ENCODE measurements at places on chromosomes 6 and 20.

GRCh38 chr20:39259808-39260207 is 297.7 kb downstream of the DHX35 start:
- DNase-seq: no peak

DNA sequence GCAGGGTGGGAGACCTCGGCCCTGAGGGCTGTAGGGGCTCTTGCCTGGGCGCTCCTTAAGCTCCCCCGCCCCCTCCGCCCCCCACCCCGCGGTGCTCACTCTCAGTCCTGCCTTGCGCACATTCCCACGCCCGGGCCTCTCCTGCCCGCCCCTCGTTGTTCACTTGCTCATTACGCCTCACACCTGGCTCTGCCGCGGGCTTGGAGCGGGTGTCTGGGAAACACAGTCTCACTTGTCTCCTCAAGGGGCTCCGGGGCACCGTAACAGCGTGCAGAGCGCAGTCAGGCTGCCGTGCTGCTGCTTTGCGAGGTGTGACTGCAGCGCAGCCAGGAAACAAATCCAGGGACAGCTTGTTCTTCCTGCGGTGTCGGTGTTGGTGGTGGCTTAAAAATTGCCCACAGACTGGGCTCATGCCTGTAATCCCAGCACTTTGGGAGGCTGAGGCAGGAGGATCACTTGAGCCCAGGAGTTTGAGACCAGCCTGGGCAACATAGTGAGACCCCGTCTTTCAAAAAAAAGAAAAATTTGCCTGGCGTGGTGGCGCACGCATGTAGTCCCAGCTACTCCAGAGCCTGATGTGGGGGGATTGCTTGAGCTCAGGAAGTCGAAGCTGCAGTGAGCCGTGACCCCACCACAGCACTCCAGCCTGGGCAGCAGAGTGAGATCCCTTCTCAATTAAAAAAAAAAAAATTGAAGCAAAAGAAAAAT is 4.6 kb downstream of the NPBWR2 start:
- DNase-seq: no peak

DNA sequence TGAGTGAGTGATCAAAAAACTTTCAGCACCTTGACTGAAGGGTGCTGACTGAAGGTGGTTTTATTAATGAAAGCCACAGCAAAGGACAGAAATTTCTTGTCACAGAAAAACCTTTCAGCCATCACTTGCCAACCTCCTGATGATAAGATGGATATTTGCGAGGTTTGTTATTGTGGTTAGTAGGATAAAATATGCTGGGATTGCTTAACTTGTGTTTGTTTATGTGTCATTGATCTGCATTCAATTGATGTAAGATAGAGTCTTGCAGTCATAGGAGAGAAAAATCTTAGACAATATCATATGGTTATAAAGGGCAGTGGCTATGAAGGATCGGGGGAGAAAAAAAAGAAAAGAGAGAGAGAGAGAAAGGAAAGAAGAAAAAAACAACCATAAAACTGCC is 1.2 kb downstream of the TSBP1 start:
- DNase-seq: no peak

DNA sequence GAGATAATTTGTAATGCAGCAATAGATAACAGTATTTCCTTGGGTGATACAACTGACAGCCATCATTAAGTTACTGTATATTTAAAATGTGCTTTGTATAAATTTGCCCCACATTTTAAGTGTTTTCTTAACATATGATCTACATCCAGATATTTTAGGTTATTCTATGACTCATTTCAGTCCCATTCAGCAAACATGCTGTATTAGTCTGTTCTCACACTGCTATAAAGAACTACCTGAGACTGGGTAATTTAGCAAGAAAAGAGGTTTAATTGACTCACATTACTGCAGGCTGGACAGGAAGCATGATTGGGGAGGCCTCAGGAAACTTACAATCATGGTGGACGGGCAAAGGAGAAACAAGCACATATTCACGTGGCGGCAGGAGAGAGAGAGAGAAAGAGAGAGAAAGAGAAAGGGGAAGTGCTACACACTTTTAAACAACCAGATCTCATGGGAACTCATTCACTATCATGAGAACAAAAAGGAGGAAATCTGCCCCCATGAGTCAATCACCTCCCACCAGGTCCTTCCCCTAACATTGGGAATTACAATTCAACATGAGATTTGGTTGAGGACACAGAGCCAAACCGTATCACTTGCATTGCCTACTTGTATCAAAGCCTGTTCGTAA is 9.6 kb upstream of the CHD6 start:
- DNase-seq: no peak

- no peak for DNase-seq
Measured at GRCh38 chr20:37911838-37912281, 8.9 kb downstream of the VSTM2L start.

- DNase-seq: no peak
Measured at GRCh38 chr20:63553933-63554290, at the start of gene FNDC11. Gene FNDC11, plus strand, starts transcription at chr20:63554159. Its CDS starts 1,505 bp downstream, at chr20:63555664.

DNA sequence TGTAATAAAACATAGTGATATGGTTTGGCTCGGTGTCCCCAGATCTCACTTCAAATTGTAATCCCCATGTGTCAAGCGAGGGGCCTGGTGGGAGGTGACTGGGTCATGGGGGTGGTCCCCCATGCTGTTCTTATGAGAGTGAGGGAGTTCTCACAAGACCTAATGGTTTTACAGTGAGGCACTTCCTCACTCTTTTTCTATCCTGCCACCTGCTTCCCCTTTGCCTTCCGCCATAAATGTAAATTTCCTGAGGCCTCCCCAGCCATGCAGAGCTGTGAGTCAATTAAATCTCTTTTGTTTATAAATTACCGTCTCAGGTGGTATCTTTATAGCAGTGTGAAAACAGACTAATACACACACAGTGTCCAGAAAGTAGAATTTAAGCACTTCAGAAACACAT is 78.5 kb downstream of the REPS1 start:
- no peak for DNase-seq

GRCh38 chr20:61041481-61041880 is 210.6 kb upstream of the CDH4 start:
- DNase-seq: no peak

DNA sequence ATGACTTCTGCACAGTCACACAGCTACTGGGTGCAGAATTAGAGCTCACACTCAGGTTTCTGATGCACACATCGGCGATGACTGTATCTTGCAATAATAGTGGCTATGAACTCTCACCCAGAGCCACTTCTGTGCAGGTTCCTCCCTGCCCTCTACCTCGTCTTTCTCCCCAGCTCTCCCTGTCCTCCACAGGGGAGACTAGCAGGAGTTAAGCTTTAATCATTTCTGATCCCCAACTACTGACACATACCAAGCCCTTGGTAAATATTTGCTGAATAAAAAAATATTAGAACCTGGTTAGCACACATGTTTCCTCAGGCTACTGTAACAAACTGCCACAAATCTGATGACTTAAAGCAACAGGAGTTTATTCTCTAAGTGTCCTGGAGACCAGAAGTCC is 222.7 kb upstream of the FOXA2 start:
- DNase-seq: no peak

DNA sequence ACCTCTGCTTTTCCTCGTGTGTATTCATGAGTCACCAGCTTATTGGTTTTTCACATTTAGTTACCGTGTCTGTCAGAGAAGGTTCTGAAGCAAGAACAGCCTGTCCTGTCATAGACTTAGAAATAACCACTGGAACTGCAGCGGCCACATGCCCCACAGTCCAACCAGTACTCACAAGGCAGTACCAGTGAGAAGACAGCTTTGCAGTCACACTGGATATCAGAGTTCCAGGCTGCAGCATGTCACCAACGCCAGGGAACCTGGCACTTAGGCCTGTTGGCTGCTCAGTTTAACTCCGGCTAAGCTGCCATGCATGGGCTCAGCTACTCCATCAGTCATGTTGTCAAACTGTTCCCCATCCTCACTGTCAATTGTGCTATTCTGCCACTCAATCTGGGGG is 40.1 kb downstream of the ADNP start:
- no peak for DNase-seq

DNA sequence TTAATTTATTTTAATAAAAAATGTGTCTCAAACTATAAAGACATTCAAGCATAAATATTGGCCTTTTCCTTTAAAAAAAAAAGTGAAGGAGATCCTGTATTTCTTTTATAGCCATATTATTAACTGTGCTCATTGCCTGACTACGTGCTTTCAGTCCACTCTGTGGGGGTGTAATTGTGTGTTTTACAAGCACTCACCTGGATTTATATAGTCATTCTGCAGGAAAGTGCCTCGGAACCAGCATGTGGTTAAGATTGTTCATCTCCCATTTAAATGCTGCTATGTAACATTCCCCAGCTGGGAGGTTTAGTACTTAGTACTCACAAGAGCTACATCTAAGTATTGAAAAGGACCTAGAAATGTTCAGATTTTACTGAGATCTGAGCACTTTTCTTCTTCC is 47.9 kb upstream of the SLC22A16 start:
- DNase-seq: no peak

DNA sequence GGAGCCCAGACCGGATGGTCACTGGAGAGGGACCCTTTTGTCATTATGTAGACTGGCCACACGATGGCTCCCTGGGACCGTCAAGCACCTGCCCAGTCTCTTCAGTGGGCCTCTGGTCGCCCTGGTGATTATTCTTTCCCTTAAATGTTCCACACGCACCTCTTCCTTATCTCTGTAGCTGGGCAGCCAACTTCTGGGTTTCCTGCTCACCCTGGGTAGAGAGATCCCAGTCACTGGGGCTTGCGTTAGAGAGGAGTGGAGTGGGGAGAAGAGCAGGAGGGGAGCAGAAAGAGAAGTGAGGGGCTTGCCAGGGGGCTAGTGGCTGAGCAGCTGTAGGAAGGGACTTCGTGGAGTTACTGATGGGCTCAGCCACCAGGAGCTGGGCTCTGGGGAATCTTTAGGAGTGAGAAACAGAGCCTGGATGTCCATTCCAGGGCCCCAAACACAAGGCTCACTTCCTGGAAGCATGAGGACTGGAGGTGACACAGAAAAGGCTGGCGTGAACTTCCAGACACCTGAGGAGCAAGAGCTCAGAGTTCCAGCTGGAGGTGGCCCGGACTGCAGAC is 150.1 kb downstream of the DHX35 start:
- no peak for DNase-seq

GRCh38 chr6:106398621-106399020 is 38.1 kb downstream of the CRYBG1 start:
- no peak for DNase-seq

GRCh38 chr6:127939442-127940066 is 38.7 kb upstream of the THEMIS start:
- DNase-seq: no peak

GRCh38 chr6:50602292-50602691 is 111.0 kb upstream of the TFAP2D start:
- DNase-seq: no peak

DNA sequence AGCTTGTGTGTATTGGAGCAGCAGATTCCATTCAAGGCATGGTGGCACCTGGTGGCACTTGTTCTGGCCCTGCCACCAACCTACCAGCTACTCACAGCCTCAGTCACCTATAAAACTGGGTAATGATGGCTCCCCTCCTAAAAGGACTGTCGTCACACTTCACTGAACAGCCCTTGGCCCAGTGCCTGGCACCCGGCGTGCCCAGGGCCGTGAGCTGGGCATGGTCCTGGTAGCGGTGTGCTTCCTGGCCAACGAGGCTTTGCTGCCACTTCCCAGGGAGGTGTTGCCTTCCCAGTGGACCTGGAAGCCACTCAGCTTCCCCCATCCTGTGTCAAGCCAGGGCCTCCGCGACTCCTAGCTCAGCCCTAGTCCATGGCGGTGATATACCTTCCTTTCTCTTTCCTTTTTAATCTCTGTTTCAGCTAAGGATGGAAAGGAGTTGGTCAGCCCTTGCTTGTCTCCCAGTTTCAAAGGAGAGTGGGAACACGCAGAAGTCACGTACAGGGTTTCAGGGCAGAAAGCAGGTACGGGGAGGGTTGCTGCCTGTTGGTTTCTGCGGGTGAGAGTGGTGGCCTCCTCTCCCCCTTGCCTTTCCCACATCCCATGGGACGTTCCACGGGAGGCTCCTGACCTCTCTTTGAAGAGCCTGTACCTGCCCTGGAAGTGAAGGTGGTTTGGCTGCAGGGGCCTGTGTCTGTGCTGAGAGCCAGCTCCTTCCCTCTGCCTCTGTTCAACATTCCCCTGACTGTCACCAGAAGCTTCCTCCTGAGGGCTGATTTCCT is 25.5 kb downstream of the ENTPD6 start:
- no peak for DNase-seq

GRCh38 chr20:44357555-44358125 is 2.1 kb downstream of the HNF4A start:
- DNase-seq: no peak

- no peak for DNase-seq
Measured at GRCh38 chr20:44759595-44759994, 13.9 kb downstream of the KCNK15 start.

- no peak for DNase-seq
Measured at GRCh38 chr6:43913375-43914271, 143.6 kb downstream of the VEGFA start.

GRCh38 chr20:58267389-58268215 is 39.1 kb upstream of the ANKRD60 start:
- DNase-seq: no peak

- DNase-seq: no peak
Measured at GRCh38 chr6:75499640-75500039, 6.0 kb upstream of the FILIP1 start.

DNA sequence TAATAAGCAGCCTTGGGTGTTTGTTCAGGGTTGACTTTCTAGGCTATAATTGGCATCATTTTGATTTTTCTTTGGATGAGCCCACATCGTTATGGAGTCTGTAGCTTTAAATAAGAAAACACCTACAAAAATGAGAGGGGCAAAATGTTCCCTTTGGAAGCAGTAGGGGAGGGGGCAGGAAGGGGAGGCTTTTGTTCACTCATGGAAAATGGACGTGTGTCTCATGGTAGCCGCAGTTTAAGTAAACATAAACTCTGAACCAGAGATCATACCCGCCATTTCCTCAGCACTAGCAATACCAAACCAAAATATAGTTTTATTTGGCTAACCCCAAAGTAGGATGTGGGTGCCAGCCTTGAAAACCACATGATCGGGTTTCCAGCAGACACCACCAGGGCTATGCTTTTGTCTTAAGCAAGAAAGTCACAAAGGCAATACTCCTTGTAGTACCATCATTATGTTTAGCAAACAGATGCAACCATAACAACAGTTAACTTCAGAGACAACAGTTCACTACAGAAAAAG is 572.5 kb upstream of the JAG1 start:
- no peak for DNase-seq
